ENCODE measurements at places on chromosomes 5 and 9.

DNA sequence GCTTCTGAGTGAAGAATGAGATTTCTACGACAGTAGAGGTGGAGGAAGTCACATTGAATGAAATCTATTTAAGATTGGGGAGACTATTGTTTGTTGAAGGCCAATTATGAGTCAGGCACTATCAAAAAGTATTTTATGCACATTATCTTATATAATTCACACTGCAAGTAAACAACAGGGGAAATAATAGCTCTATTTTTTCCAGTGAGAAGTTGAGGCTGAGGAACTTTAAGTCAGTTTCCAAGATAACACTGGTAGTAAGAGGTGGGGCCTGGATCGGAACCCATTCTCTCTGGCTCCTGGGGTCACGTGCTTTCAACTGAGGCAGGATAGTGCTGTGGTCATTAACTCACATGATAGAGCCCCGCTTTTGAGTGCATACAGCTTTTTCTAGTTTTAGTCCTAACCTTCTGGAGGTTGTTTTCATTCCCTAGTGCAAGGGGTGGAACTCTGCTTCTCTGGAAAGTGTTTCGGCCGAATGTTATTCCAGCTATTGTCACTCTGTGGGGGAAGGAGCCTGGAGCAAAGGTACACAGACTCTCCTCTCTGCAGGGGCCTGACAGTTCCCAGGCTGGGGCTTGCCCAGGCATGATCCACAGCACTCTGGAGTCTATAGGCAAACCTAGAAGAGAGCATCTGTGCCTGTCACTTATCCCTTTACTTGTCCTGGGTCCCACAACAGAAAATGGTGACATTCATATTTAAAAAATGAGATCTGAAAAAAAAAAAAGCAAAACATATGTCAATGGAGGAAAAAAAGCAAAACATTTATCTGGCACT is 352.4 kb upstream of the ACTBL2 start:
- no peak for DNase-seq

GRCh38 chr5:169954786-169955185 is 25.5 kb downstream of the INSYN2B start:
- DNase-seq = no peak

GRCh38 chr5:143182106-143182505 is 221.4 kb downstream of the NR3C1 start:
- no peak for DNase-seq

DNA sequence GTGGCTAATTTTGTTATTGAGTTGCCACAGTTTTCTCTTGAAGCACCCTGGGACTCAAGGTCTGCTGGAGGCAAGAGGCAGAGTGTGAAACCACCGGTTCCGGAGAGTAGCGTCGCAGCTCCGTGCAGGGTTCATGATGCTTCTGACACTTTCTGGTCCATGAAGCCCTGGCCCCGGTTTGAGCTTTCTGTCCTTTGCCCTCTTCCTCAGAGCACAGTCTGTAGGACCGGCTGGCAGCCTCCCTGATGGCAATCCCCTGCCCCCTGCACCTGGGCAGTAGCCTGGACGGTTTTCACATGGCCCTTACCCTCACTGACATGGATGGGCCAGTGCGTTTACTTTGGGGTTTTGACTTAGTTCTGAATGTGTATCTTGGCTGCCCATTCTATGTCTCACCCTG is 111.9 kb downstream of the PJA2 start:
- no peak for DNase-seq

- DNase-seq = no peak
Measured at GRCh38 chr9:72271613-72272478, 93.2 kb downstream of the ZFAND5 start.

GRCh38 chr9:3662671-3663070 is 136.9 kb upstream of the RFX3 start:
- no peak for DNase-seq

DNA sequence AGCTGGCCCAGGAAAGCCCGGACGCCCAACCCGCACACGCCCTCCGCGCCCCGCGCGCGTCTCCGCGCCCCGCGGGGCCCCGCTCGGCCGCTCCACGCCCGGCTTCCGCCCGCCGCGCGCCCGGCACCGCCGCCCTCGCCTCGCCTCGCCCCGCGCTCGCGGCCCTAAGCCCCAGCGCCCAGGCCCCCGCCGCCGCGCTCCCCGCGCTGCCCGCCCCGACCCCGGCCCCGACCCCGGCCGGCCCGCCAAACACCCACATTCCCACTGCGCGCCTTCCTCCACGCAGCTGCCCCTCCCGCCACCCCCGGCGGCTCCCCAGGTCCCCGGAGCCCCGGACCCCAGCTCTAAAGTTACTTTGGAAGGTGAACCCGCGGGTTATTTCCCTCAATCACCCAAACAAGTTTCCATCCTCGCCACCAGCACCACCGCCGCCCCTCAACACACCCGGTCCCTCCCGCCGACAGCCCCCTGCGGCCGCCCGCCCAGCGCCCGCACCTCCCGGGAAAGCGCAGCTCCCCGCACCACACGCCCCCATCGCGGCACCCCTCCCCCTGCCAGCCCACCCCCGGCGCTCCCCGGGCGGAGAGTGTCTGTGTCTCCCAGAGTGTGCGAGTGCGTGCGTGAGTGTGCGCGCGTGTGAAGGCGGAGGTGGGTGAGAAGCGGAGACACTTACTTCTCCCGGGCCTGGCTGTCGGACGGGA is 439 bp downstream of the SSBP2 start:
- peak; percentile 31 for DNase-seq

DNA sequence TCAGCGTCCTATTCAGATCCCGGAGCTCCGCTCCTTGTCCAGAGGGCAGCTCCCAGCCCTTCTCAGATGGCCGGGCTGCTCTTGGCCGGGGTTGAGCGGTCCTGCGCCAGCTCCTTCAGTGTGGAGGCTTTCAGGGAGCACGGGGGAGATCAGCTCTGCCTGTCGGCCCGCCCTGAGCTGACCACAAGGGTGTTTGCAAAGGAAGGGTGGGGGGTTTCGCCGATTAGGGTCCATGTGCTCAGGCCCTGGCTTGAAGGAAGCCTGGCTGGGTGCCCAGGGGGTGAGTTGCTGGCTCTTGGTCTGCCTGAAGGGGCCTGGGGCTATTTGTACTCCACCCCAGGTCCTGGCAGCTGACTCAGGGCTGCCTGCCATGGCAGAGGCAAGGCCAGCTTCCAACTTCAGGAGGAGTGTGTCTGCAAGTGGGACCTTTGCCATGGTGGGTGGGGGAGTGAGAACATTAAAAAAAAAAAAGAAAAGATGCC is 250.1 kb upstream of the KLF4 start:
- no peak for DNase-seq

DNA sequence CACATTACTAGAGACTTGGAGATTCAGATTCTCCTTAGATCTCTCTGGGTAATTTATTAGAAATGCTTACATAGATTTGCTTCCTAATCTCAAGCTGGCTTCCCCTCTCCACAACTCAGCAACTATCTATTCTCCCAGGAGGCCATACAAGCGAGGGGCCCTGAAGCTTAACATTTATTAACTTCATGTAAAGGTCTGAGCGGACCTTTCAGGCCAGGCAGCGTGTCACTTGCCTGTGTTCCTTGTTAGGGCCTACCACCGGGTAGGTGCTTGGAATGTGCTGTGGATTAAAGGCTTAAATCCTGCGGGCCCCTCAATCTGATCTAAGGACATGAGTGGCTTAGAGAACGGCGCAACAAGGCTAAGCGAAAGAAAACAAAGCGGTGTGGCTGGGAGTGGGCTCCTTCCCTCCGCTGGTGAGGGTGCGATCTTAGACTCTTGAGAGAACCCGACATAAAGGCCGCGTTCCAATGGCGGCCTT is 712 bp upstream of the HSPA4 start:
- DNase-seq = no peak

DNA sequence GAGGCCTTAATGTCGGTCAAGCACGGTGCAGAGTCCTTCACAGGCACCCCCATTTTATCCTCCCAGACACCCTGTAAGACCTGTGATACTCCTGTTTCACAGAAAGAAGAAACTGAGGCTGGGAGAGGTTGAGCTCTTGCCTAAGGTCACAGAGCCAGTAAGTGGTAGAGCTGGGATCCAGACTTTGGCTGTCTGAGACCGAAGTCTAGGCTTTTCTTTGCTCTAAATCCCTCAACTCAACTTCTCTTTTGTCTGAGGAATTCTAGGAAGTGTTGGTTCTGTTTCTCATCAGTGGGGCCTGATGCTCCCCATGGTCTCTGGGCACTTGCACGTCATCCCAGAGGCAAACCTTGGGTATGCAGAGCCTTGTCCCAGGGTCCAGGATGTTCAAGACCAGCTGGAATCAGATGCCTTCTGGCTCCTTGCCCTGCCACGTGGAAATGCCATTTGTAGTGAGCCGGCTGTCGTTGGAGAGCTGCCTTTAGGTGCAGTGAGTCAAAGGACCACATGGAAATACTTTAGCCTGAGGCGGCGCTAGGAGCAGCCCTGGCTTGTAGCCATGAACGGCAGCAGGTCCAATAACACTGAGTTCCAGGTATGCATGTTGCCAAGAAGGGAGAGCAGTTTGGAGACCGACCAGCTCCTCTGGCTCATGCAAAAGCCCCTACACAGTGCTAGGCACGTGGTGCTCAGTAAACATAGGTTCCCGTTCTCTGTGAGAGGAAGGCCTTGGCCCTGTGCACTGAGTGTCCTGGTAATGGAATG is 9.2 kb downstream of the DCANP1 start:
- DNase-seq = no peak

GRCh38 chr5:78829811-78830527 is 155.1 kb downstream of the ARSB start:
- no peak for DNase-seq

DNA sequence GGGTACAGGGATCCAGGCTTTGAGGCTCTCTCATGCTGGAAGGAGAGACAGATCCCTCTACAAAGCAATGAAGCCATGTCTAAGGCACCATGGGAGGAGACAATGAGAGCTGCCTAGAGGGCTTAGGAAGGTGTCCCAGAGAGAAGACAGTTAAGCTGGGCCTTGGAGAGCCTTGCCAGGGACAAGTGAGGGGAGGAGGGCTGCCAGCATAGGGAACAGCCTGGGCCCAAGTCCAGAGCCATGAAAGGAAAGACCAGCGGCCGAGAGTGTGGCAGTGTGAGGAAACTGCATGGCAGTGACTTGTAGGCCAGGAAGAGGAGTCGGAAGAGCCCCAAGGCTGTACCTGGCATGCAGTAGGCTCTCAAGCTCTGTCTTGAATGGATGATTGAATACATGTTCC is 88.5 kb downstream of the PSD2 start:
- no peak for DNase-seq

GRCh38 chr5:4309026-4309425 is 713.4 kb downstream of the IRX1 start:
- DNase-seq = no peak

- no peak for DNase-seq
Measured at GRCh38 chr9:109893241-109893640, 113.2 kb downstream of the PALM2AKAP2 start.

DNA sequence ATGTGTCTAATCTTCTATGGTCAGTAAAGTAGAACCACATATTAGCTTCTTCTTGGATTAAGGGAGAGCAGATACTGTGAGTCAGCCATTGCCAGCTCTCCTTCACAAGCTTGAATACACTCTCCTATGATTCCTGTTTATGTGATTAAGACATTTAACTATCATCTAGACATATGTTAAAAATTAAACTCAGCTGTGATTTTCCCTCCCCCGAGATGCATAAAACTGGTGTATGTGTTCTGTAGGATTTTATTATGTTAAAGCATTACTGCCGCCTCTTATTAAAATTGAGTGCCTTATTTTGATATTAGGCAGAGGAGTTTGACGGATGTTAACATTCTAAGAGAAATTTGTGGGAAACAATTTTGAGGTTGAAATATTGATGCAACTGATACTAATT is 114.6 kb downstream of the ACTBL2 start:
- no peak for DNase-seq

GRCh38 chr5:4422247-4422646 is 717.9 kb upstream of the ADAMTS16 start:
- no peak for DNase-seq

DNA sequence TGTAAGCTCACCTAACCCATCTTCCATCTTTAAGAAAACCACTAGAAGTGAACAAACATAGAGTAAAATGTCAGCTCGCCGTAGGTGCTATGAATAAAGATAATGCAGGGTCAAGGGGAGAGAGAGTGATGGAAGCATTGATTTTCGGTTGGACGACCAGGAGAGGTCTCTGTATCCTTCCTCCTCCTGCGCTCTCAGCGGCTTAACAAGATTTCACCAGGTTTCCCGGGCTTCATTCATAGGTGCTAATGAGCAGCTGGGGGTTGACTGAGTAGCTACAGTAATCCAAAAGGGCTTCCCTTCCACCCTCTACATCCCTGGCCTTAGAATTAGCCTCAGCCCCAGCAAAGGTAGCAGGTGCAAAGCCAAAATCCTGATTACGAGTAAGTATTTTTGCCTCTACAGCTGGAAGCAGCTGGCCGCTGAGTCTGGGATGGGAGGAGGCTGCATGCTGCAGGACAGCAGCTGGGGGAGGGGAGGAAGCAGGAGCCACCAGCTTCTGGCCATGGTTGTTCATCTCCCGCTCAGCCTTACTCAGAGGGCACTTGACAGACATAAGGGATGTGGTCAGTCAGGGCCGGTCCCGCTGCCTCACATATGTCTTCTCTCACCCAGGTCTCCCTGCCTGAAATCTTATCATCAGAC is 112.0 kb upstream of the IL12B start:
- no peak for DNase-seq

- DNase-seq = no peak
Measured at GRCh38 chr5:140225396-140225795, 50.4 kb downstream of the CYSTM1 start.

DNA sequence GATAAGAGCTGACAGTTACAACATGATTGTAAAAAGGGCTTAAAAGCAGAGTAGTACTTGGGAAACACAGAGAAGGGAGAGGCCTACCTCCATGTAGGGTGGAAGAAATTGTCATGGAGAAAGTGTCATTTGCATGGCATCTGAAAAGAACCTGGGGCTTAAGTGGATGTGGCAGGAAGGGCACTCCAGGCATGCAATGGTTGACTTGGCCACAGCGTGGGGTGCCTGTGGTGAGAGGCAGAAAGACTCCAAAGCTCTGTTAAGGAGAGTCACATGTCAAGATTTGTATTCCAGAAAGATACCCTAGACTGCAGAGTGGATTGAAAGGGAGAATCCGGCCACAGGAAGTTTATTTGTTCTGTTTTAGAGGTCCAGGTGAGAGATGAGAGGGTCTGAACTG is 2.4 kb downstream of the POLR3G start:
- DNase-seq = no peak
